ENCODE measurements at places on chromosomes 12 and 14.

DNA sequence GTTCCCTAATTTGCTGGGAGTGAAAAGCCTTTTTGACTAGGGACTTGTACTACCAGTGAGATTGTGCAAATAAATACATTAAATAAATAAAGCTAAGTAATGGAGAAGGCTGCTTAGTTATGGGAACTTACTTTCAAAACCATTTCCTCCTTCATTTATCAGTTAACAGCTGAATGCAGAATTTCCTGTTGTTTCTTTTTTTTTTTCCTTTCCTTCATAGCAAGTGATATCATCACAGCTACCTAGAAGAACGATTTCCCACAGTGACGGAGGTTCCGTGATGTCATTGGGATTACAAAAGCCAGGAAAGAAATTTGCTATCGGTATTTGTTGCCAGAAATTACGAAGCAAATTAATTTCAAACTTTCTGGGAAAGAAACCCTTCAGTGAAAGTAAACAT, 42.1 kb upstream of the SOCS2 start:
- DNase-seq = no peak

DNA sequence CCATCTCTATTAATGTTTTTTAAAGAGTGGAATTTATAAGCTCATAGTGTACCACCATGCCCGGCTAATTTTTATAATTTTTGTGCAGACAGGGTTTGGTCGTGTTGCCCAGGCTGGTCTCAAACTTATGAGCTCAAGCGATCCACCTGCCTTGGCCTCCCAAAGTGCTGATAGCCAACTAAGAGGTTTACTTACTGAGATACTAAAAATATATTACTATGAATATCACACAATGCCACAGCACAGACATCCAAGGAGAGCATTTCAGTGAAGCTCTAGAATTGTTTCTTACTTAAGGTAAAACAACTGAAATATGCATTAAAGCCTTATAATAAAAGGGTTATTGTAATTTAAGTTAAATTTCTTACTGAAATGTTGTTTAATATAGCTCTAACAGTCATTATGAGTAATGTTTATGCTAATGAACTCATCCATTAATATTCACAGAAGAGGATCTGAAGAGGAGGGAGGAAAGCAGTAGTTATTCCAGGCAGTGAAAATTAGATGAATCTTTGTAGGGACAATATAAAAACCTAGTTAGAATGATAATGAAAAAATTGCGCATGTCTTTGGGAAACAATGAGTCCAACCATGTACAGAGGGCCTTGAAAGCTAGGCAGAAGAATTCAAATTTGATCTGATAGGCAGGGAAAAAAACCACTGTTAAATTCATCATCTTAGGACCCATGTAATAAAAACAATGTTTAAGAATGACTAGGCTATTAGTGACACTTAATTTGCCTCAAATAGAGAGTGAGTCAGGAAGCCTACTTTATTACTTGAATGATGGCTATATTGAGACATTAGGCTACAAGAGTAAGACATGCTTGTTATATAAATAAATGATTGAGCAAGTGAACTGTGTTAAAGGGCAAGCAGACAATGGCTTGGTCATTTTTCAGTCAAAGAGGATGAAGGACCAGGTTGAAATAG, 99.2 kb downstream of the SLC41A2 start:
- DNase-seq = no peak

- DNase-seq = no peak
Measured at GRCh38 chr12:14190694-14191093, 174.8 kb upstream of the ATF7IP start.

DNA sequence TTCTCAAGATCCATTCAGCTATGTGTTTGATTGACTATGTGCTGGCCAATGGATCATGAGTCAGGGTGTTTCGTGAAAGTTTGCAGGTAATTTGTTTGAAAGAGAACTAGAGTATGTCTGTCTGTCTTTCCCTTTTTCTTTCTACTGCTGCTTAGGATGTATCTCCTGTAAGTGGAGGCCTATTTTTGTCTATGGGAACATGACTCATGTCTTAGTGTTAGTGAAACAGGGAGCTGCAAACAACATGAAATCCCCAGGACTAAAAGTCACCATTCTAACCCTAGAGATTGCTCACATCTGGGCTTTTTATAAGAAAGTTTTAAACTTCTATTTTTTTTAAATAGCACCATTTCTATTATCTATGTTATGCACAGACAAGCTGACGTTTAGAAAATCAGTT, 333.0 kb downstream of the CCER1 start:
- no peak for DNase-seq

GRCh38 chr14:50191499-50191898, 39.9 kb downstream of the SOS2 start:
- no peak for DNase-seq

DNA sequence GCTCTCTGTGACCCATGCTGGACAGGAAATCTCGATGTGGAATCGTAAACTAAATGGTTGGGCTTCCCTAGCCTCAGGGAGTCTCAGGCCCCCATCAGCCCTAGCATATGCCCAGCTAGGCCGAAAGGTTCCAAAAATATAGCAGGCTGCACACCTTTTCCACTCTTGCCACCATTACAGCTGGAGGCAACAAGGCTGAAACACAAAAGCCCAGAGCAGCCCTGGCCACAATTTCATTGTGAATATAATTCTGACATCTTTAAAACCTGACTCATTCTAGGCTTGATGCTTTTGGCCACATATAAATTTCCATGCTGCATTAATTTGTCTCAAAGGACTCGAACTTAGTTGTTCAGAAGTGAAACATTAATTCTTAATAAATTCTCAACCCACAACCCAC, 382.2 kb downstream of the GRIN2B start:
- no peak for DNase-seq

DNA sequence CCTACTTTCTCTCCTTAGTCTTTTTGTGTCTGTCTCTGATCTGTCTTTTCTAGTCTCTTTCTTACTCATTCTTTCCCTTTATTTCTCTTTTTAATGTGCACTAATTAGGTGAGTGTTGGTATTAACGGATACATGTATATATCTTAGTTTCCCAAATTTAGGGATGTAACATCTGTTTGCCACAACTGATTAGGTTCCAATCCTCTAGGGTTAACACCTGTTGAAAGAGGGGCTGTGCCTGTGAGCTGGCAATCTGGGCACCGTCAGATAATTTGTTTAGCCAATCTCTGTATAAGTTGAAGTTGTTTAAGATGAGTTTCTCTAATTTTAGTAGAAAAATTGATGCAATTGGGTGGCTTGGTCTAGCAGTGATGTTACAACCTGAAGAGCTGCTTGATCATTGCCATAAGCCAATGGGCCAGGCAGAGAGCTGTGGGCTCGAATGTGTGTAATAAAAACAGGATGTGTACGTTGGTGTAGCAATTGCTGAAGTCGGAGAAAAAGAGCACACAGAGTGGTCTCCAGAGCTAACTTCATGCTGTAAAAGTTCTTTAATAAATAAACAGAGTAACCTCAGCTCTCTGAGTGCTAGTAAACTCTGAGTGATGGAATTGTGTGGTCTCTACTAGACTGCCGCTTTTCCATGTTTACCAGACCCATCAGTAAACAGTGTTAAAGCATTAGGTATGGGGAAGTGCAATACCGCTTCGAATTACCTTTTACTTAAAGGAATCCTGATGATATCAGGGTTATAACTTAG, 18.3 kb upstream of the LYZ start:
- DNase-seq = no peak

DNA sequence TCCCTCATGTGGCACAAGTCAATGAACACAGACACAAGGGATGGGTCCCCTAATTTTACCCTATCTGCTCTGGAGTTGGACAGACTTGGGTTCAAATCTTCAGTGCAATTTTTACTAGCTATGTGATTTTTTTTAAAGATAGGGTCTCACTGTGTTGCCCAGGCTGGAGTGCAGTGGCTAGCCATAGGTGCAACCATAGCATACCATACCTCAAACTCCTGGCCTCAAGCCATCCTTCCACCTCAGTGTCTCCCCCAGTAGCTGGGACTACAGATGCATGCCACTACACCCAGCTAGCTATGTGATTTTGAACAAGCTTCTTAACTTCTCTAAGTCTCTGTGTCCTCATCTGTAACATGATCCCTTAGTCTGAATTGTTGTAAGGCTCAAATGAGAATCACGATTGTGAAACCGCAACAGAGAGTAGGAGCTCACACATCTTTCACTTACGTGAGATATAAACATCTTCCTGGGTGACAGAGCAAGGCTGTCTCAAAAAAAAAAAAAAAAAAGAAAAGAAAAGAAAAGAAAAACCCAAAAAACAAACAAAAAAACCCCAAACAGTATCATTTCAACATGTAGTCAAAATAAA, 4.7 kb downstream of the CALCOCO1 start:
- no peak for DNase-seq

- peak; percentile 79 for DNase-seq
Measured at GRCh38 chr12:66188584-66189485, at the start of gene IRAK3. Gene IRAK3 (plus strand): TSS chr12:66189214. CDS start chr12:66189300, 86 bp downstream.

GRCh38 chr12:81257947-81258551, 180.2 kb downstream of the ACSS3 start:
- no peak for DNase-seq

DNA sequence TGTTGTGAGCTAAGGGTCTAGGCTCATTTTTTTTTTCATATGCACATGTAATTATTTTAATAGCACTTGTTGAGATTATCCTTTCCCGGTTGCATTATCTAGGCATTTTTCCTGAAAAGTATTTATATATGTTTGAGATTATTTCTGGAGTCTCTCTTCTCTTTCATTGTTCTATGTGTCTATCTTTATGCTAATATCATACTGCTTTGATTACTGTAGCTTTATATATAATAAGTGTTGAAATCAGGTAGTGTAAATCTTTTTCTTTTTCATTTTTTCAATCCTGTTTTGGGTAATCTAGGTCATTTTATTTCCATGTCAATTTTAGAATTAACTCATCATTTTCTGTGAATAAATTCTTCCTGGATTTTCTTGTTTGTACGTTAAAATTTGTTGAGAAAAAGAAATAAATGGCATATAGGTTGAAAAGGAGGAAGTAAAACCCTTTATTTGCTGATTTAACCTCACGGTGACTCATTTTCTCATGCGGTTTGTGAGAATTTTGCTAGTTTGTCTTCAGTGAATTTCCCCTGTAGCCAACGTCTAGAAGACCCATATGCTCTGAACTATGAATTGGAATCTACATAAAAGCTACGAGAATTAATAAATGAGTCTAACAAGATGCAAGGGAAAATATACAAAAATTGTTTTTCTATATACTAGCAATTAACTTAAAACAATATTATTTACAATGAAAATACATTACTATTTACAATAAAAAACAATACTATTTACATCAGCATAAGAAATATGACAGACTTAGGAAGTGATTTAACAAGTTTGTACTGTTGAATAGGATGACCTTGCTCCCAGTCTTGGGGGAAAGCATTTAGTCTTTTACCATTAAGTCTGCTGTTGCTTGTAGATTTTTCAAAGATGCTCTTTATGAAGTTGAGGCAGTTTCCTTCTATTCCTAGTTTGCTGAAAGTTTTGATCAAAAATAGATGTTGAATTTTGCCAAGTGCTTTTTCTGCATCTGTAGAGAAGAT, 105.0 kb downstream of the SNAPC1 start:
- no peak for DNase-seq

- DNase-seq = no peak
Measured at GRCh38 chr12:57612711-57613426, 1.6 kb downstream of the ARHGEF25 start.

DNA sequence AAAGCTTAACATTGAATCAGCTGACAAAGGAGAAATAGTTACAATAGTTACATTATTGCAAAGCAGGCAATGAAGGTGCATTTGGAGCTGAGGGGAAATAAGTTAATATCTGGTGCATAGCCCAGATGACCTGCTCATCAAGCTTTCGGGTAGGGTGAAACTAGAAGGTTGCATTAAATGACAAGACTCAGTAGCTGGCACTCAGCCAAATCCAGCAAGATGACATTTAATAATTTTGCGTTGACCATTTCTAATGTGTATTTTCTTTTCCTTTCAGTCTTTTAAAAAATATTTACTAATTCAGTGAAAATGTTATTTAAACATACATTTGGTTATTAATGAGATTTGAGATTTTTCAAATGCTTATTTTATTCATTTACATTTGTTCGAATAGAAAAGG, 188.6 kb downstream of the SLC5A8 start:
- no peak for DNase-seq

- DNase-seq = no peak
Measured at GRCh38 chr12:104226672-104227071, 11.1 kb downstream of the TXNRD1 start.

- DNase-seq = no peak
Measured at GRCh38 chr12:33265900-33266299, 173.7 kb downstream of the SYT10 start.

- no peak for DNase-seq
Measured at GRCh38 chr12:6072302-6072752, 52.1 kb downstream of the VWF start.

DNA sequence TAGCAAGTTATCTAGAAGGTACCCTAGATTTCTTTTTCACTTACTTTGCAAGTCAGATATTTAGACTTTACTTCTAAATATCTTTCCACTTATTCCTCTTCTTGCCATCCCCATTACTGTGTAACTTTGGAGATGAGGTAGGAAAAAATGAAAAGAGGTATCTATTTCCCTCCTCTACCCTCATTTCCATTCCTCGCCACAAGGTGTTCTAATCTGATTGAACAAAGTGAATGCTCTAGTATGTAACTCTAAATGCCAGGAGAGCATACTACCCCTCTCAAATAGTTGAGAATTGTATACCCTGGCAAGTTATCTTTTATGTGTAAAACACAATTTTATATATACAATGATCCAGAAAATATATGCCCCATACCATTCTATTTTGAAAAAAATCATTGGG, 1.7 kb upstream of the LDHB start:
- no peak for DNase-seq

DNA sequence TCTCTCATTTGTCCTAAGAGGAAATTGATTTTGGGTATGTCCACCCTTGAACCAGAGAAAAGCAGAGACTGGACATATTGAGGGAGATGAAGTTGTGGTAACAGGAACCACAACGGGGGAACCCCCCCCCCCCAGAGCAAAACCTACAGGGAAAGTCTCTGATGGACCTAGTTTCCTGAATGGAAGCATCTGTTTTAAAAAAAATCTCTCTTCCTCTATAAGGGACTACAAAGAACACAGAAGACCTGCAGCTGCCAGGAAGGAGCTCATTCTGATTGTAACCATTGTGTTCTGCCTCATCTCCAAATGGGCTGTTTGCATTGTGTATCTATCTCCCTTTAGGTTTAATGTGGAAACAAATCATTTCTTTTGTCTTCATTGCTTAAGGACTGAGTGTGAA, 13.4 kb downstream of the C1S start:
- no peak for DNase-seq

Data from islet precursor cell (in vitro differentiated cells).